ENCODE measurements at places on chromosomes 7 and 10.
A peak's percentile ranks its signal among the peaks of the same experiment; 100 is the strongest.

DNA sequence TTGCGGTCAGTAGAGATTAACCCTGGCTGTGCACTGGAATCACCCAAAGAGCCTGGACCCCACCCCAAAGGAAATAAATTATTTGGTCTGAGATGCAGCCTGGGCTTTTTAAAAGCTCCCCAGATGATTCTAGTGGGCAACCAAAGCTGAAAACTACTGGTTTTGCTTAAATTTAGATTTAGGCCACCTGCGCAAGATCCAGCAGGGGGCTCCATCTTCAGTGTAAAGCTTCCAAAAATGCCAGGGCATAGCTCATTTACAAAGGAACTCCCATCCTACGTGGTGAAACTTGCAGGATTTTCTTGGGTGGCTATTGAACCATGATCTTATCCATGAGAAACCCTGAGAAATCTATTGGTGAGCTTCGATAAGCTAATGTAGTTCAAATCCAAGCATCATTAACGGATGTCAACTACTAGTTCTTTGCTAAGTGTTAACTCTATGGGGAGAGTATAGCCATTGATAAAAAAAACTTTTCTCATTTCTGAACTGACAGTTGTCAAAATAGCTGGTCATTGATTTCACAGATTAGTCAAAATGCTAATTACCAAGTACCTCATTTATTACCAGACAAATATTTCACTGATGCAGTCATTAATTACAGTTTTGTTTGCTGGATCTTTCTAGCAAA is 315.3 kb downstream of the LHFPL3 start:
- DNase-seq, result peak; percentile 42

DNA sequence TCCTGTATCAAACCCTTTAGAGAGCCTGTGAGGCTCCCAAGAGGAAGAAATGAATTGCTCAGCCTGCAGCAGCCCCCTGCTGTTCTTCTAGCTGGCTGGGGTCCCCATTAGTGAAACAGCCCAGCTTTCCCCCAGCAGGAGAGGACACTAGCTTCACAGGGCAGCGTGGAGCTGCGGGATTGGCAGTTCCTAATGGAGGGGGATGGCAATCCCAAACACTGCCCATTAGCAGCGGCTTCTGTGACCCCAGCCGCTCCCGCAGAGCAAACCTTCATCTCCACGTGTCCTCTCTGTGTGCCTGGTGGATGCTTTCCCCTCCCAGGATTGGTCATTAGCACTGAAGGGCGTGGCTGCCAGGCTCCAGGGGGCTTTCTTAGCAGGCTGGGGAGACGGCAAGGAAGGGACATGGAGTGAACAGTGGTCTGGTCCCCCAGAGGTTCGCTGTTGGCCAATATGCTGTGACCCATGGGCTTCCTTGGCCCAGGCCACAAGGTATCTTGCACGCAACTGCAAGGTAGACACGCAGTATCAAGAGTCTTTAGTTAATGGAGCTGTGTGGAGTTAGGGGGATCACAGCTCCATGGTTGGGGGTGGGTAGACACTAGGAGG is 322.5 kb upstream of the ZMIZ1 start:
- DNase-seq, result no peak

DNA sequence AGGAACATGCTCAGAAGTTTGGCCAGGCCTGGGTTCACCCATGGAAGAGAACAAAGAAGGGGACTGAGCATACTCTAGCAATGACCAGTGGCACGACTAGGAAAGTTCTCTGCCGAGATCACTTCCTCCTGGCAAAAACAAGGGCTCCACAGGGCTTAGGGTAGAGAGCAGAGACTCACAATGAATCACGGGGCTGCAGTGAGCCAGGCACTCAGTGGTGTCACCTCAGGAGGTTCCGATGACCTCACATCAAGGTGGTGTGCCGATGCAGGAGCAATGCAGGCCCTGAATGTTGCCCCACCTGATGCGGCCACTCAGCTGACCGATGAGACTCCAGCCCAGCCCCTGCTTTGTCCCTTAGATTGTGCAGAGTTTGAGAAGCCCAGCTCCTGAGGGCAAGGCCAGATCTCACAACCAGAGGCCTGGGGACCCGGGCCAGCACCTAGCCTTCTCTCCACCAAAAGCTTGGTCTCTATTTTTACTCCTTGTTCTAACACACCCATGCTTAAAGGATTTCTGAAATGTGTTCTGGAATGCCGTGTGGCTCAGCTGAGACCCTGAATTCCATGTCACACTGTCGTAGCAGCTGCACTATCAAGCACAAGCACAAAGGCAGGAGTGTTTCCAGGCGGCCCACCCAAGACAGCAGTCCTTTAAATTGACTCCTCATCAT is 60.9 kb downstream of the COBL start:
- DNase-seq, result no peak

- peak; percentile 22 for DNase-seq
Observed at GRCh38 chr10:125375210-125375609, 214.8 kb upstream of the CTBP2 start.

DNA sequence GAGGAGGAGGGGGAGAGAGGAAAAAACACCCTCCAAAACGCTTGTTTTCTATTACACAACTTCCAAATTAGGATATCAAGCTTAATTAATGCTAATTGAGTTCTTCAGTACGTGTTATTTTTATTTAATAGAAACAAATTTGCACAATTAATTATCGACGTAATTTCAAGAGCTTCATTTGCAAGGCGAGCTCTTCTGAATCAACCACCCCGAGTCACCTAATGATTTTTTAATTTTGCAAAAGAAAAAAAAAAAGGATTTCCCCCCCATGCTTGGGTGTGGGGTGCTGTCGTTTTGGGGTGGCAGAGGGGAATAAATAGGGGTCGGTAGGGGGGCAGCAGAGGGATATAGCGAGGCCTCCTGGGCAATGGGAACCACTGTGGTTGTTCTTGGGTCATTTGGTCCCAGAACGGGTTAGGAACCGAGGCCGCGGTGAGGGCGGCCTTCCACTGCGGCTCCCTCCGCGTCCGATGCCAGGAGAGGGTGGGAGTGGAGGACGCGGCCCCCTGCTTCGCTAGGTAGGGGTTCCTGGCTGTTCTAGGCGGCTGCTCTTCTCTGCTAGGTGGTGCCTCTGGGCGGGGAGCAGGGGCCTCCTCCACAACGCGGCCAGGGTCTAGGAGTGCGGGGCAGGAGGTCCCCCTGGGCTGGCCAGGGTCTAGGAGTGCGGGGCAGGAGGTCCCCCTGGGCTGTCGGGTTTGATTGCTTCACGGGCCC is 7.3 kb downstream of the UNCX start:
- DNase-seq, result no peak

DNA sequence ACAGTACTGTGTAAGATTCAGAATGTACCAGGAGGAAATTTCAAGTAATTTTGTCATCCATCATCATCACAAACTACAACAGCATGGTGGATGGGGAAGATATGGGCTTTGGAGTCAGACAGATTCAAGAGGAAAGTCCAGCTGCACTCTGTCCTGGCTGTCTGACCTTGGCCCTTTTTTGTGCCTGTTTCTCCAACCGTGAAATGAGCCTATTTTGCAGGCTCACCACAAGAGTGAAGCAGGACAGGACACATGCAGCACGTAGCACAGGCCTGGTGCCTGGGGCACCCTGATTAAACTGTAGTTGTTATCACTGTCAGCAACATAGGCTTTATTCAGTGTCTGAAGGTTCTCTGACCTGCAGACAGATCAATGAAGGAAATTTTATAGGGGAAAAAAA is 37.6 kb downstream of the RHOBTB1 start:
- no peak for DNase-seq

Measured in common myeloid progenitor, CD34-positive (primary cell).